Neural crest cell (in vitro differentiated cells): ENCODE measurements at places on chromosomes 16 and 17. TPM values are rescaled to one million over a fixed set of nuclear protein-coding genes. Genes with fewer than 3 reads are reported as not detected.

DNA sequence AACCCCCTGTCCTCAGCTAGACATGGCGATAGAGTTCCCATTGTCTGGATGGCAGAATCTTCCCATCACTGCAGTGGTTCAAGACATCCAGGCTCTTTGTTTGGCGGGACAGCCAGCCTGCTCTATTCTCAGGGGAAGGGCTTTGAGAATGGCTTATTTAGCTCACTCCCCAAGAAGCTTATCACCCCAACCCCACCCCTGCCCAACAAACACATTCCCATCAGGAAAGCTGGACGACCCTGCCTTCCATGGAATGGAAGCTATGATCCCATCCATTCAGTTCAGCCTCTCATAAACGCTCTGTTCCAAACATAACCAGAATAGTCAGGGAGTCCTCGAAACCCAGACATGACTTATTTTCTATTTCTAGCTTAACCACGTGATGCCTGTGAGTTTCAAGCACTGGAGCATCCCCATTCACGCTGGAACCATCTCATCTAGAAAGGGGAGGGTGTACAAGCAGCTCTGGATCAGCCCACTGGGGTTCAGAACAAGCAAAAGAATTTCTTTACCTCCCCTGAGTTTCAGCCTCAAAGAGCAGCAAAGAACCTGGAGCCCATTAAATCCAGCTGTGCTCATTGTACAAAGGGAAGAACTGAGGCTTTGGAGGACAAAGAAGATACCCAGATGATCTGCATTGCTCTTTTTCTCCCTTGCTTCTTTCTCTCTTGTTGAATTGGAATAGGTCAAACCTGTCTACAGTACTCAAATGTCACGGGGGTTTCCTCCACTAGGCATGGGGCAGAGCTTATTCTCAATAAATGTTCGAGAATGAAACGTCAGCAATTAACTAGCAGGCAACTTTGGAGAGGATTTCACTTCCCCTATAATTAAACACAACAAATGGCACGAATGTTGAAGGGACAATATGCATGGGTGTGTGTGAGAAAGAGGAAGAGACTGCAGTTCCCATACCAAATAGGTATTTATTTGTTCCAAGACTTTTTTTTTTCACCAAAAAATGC lies 93.1 kb downstream of the XYLT1 start:
- DNase-seq = no peak
- no peaks in the 10 kb centered on the region for H3K36me3 ChIP-seq
- H3K27ac ChIP-seq = peak overlapping the region; percentile 71

DNA sequence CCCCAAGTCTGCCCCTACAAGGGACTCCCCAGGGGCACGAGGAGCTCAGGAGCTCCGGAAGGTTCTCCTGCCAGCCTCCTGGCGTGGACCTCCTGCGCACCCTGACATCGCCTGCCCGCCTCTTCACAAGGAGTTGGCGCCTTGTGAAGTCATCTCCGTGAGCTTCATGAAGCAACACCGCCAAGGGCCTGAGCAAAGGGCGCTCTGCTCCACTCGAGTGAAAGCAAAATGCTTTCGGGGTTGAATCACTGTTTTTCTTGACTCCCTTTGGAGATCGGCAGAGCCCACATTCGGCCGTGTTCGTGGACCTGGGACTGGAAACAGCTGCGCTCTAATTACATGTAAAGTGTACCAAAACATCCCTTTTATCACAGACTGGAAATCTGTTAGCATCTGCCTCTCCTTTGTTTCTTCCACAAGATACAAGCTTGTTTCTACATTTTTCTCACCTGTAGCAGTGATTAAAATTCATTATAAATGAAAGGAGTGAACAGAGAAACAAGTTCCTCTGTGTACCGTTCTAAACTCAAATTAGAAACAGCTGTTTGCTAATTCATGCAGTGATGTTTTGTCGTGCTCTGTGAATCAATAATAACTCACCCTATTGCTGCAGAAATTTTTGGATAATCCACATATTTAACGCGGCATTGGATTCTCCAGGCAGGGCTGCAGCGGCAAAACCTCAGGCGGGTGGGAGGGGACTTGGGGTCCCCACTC lies 203.3 kb downstream of the ZNF423 start:
- no peak overlapping the region for H3K4me3 ChIP-seq
- DNase-seq = no peak

DNA sequence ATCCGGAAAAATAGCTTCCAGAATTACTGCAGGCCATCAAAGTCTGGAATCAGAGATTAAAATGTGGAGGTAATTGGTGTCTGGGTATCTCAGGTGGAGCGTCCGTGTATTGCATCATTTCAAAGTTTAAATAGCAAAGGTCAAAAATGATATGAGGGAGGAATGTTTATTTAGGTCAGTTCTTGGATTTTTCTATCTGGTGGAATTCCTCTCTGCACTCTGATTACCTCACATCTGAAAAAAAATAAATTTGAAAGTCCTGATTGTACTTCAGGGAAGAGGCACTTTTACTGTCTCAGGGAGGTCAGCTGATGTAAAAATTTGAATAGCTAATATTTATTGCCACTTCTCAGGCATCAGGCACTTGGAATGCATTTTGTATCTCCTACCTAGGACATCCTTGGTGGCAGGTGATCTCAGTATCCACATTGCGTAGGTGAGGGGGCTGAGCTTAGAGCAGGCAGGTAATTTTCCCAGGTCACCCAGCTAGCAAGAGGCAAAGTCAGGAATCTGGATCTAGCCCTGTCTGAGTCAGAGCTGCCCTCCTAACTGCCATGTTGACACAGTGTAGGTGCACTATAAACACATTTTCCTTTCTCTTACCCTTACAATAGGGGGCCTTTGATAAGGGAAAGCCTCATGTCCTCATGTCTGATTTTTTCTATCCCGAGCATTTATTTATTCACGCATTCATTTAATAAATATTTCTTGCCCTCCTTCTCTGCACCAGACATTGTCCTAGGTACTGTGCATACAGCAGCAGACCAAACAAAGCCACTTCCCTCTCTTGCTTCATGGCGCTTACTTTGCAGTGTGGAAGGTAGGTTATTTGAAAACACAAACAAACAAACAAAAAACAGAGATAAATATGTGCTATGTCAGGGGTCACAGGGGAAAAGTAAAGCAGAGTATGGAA lies 454.3 kb downstream of the HAPSTR1 start:
- H3K27me3 ChIP-seq = no peaks in the 10 kb centered on the region
- no peaks in the 10 kb centered on the region for H3K4me1 ChIP-seq
- no peak for DNase-seq
- no peak overlapping the region for H3K4me3 ChIP-seq

DNA sequence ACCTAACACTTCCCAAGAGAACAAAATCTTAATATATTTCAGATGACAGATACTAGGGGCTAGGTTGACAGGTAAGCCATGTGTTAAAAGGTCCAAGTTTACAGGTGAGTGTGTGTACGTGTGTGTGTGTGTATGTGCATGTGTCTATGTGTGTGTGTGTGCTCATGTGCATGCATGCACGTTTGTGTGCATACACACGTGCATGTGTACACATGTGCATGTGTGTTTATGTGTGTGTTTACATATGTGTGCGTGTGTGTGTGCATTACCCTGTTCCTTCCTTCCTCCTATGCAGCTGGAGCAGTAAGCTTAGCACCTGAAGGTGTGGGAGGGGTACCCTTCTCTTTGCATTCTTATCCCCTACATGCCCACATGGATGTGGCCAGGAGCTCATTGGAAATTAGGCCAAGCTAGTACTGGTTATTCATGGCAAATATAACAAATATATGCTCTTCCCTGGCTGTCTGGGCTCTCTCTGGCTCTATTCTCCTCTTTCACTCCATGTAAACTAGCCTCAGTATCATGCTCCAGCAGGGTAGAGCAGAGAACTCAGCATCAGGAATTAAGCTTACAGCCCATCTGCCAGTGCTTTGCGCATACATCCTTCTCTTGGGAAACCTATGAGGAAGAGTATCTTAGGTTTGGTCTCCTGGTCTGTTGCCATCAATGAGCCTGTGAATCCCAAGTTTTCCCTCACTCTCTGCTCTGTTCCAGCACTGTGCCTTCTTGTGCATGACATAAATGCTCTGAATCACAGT lies 258.0 kb upstream of the MYOCD start:
- H3K27me3 ChIP-seq = no peaks in the 10 kb centered on the region
- peaks cover 3% of the 10 kb centered on the region for H3K4me1 ChIP-seq
- no peak for DNase-seq
- H3K27ac ChIP-seq = no peak overlapping the region
- H3K36me3 ChIP-seq = no peaks in the 10 kb centered on the region
- no peak overlapping the region for H3K4me3 ChIP-seq

DNA sequence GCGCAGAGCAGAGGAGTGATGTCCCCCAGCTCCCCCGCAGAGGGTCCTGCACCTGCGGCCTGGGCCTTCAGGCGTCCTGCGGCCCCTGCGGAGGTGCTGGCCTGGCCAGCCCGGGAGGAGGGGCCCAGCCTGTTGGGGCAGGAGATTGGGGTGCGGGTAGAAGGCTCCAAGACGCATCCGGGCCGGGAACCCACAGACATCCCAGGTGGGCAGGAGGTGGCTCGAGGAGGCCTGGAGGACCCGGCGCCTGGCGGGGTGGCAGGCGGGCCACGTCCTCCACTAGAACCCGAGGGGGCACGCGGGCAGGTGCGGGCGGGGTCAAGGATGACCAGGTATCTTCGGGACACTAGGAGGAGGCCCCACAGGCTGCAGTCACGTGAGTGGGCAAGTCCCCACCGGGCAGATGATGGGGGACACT lies 647 bp upstream of the SECTM1 start:
- H3K27me3 ChIP-seq = peaks cover 85% of the 10 kb centered on the region
- no peak overlapping the region for H3K4me3 ChIP-seq
- H3K36me3 ChIP-seq = no peaks in the 10 kb centered on the region
- no peak for DNase-seq
- peaks cover 22% of the 10 kb centered on the region for H3K4me1 ChIP-seq
- H3K27ac ChIP-seq = no peak overlapping the region

- DNase-seq = no peak
- no peaks in the 10 kb centered on the region for H3K27me3 ChIP-seq
- no peak overlapping the region for H3K4me3 ChIP-seq
- peaks cover 23% of the 10 kb centered on the region for H3K36me3 ChIP-seq
Observed at GRCh38 chr17:42474276-42474675, 15.6 kb downstream of the ATP6V0A1 start.

- H3K4me1 ChIP-seq = peaks cover 7% of the 10 kb centered on the region
- no peak for DNase-seq
- no peak overlapping the region for H3K27ac ChIP-seq
- no peaks in the 10 kb centered on the region for H3K27me3 ChIP-seq
- H3K36me3 ChIP-seq = no peaks in the 10 kb centered on the region
- no peak overlapping the region for H3K4me3 ChIP-seq
Observed at GRCh38 chr16:64419832-64420231, 702.0 kb downstream of the CDH11 start.

GRCh38 chr16:84703681-84704080 lies 3.9 kb downstream of the USP10 start:
- H3K4me1 ChIP-seq = peaks cover 51% of the 10 kb centered on the region
- no peak for DNase-seq
- no peaks in the 10 kb centered on the region for H3K36me3 ChIP-seq

- peaks cover 16% of the 10 kb centered on the region for H3K4me1 ChIP-seq
- H3K36me3 ChIP-seq = no peaks in the 10 kb centered on the region
- H3K27ac ChIP-seq = no peak overlapping the region
- no peaks in the 10 kb centered on the region for H3K27me3 ChIP-seq
Observed at GRCh38 chr16:10688726-10689125, 6.0 kb downstream of the TEKT5 start.

- no peaks in the 10 kb centered on the region for H3K27me3 ChIP-seq
- no peaks in the 10 kb centered on the region for H3K36me3 ChIP-seq
- DNase-seq = no peak
- no peak overlapping the region for H3K27ac ChIP-seq
- H3K4me1 ChIP-seq = peaks cover 16% of the 10 kb centered on the region
- no peak overlapping the region for H3K4me3 ChIP-seq
Observed at GRCh38 chr17:72687886-72688285, 404.6 kb downstream of the SLC39A11 start.

GRCh38 chr16:85332175-85332574 lies 219.9 kb upstream of the CIBAR2 start:
- no peaks in the 10 kb centered on the region for H3K36me3 ChIP-seq
- H3K27ac ChIP-seq = no peak overlapping the region
- peaks cover 55% of the 10 kb centered on the region for H3K4me1 ChIP-seq
- no peak overlapping the region for H3K4me3 ChIP-seq

GRCh38 chr17:18163547-18163946 lies 20.1 kb upstream of the ALKBH5 start:
- no peaks in the 10 kb centered on the region for H3K36me3 ChIP-seq
- no peak overlapping the region for H3K27ac ChIP-seq

DNA sequence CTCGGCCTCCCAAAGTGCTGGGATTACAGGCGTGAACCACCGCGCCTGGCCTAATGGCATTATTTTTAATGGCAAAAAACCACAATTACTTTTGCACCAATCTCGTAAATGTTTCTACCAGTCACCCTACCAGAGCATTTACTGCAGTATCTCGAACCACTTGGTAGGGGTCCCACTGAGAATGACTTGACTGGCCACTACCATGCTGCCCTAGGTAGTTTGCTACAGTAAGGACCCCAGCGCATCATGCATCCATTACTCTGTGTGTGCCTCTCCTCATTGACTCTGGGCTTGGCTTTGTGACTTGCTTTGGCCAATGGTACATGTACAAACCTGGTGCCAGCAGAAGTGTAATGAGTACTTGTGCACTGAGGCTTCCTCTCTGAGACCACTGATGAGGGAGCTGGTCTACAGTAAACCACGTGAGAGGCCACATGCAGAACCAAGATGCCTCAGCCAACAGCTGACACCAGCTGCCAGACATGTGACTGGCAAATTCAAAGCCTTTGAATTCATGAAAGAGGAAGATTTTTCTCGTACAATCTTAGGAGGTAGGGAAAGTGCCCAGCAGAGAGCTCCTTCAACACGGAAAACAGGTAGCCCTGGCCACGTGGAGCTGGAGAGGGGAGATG lies 421.7 kb upstream of the C16orf82 start:
- no peak for DNase-seq
- no peaks in the 10 kb centered on the region for H3K27me3 ChIP-seq

Gene PLK1
- 108 and 119 TPM in 2 replicates for total RNA-seq

Gene RUNDC1
- total RNA-seq = 15.9 and 16.5 TPM in 2 replicates

Gene C17orf58
- total RNA-seq = 16.4 and 18.9 TPM in 2 replicates

Gene PRSS33
- total RNA-seq = 0.23 and 0.39 TPM in 2 replicates

Gene CDH11
- total RNA-seq = 28.5 and 31.7 TPM in 2 replicates

Gene CTDNEP1
- total RNA-seq = 179 and 182 TPM in 2 replicates

Gene MT4
- not detected in 2 replicates for total RNA-seq

Gene PERCC1
- not detected in 2 replicates for total RNA-seq
